ENCODE measurements at places on chromosomes 11 and 22. TPM values are rescaled to one million over a fixed set of nuclear protein-coding genes. Genes with fewer than 3 reads are reported as not detected.

Gene C11orf21
- 24.6 TPM for total RNA-seq

Gene CSNK2A3
- total RNA-seq: 1.7 TPM

Gene MUC5AC
- total RNA-seq: not detected

Gene TMEM151A
- not detected for total RNA-seq

Gene LIN7C
- total RNA-seq: 19.8 TPM

Gene ANO9
- 36.0 TPM for total RNA-seq

Gene SMPD1
- total RNA-seq: 12.9 TPM

DNA sequence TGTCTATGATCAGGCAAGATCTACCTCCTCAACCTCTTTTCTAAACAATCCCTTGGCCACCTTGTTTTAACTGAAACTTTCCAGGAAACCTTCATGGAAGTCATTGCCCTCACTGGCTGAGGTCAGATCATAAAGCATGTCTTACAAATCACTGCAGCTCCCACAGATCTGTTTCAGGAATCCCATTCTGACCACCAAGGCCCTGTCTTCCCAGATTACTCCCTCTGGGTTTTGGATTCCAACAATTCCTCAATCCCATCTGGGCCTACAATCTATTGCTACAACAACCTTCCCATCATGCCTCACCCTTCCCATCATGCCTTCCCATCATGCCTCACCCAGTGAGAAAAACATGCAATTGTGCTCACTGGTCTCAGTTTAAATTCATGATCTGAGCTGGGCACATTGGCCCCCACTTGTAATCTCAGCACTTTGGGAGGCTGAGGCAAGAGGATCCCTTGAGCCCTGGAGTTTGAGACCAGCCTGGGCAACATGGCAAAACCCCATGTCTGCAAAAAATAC, 15.9 kb downstream of the ADAMTS15 start:
- H3K4me3 ChIP-seq: no peak overlapping the region

DNA sequence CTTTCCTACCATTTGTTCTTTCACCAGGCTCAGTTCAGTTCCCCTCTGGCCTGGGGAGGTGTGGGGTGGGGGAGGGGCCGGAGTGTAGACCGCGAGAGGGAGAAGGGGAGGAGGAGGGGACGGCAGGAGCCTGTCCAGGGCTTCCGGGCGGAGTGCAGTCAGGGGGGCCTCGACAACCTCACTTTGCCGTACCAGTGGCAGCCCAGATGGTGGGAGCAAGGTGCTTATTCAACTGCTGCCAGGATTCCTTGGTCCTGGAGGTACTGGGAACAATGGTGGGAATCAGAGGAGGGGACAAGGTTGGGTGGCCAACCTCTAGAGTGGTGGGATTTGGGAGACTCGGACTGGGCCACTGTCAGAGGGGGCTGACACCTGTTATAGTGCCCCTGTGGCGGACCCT, 1.2 kb downstream of the BACE1 start:
- H3K27me3 ChIP-seq: peaks cover 6% of the 10 kb centered on the region
- H3K4me3 ChIP-seq: peak overlapping the region; percentile 64
- H3K27ac ChIP-seq: no peak overlapping the region
- H3K36me3 ChIP-seq: no peaks in the 10 kb centered on the region
- ATAC-seq: no peak

GRCh38 chr11:30876663-30877396, 290.7 kb upstream of the MPPED2 start:
- H3K27me3 ChIP-seq: no peaks in the 10 kb centered on the region
- H3K27ac ChIP-seq: no peak overlapping the region
- no peak for ATAC-seq

DNA sequence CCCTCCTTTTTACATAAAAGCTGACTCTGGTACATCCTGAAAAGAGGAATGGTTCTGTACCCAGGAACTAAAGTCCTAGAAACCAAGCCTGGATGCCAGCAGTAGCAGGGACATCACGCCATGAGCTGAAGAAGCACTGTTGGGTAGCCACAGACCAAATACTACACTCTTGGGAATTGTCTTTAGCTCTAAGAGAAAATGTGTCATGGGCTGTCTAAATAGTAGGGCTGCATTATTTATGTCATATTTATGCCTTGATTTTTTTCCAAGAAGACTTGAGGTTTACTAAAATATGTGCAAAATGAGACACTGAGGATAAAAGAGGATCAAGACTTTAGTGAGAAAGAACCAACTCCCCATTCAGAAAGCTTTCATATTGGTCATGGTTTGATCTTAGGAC, 213.6 kb downstream of the RAB38 start:
- no peak for ATAC-seq
- H3K4me3 ChIP-seq: no peak overlapping the region
- no peak overlapping the region for H3K27ac ChIP-seq
- H3K36me3 ChIP-seq: no peaks in the 10 kb centered on the region
- H3K27me3 ChIP-seq: peaks cover 5% of the 10 kb centered on the region

DNA sequence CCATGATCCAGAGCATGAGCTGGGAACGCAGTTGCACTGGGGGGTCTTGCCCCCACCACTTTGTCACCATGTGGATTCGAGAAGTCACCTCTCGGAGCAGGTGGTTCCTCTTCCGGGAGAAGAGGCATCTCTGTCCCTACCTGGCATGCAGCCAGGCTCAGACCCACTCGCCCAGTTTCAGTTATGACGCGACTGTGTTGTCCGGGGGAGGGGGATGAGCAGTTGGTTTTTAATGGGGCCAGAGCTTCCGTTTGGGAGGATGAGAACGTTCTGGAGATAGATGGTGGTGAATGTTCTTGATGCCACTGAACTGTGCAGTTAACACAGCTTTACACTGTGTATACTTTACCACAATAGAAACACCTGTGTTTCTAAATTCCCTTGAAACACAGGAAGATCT, 41.5 kb downstream of the DHCR7 start:
- no peak for ATAC-seq
- no peaks in the 10 kb centered on the region for H3K36me3 ChIP-seq
- peaks cover 9% of the 10 kb centered on the region for H3K27me3 ChIP-seq
- H3K27ac ChIP-seq: no peak overlapping the region
- no peaks in the 10 kb centered on the region for H3K4me1 ChIP-seq

- H3K4me1 ChIP-seq: peaks cover 33% of the 10 kb centered on the region
- H3K27ac ChIP-seq: peak overlapping the region; percentile 74
- peak overlapping the region; percentile 86 for H3K4me3 ChIP-seq
- H3K36me3 ChIP-seq: no peaks in the 10 kb centered on the region
- H3K27me3 ChIP-seq: no peaks in the 10 kb centered on the region
- peak; percentile 42 for ATAC-seq
Observed at GRCh38 chr11:104916442-104916841, 18.2 kb upstream of the CASP12 start.

GRCh38 chr11:111598559-111598958, 3.7 kb upstream of the SIK2 start:
- no peak for ATAC-seq
- H3K27ac ChIP-seq: no peak overlapping the region
- H3K36me3 ChIP-seq: no peaks in the 10 kb centered on the region
- peaks cover 3% of the 10 kb centered on the region for H3K27me3 ChIP-seq
- no peak overlapping the region for H3K4me3 ChIP-seq

- no peak for ATAC-seq
- H3K27ac ChIP-seq: no peak overlapping the region
- no peaks in the 10 kb centered on the region for H3K4me1 ChIP-seq
- H3K27me3 ChIP-seq: peaks cover 39% of the 10 kb centered on the region
- no peaks in the 10 kb centered on the region for H3K36me3 ChIP-seq
Observed at GRCh38 chr11:43955381-43956118, 13.1 kb downstream of the C11orf96 start.

- no peak for ATAC-seq
- H3K36me3 ChIP-seq: peaks cover 4% of the 10 kb centered on the region
- no peaks in the 10 kb centered on the region for H3K27me3 ChIP-seq
- H3K4me3 ChIP-seq: no peak overlapping the region
- no peak overlapping the region for H3K27ac ChIP-seq
Observed at GRCh38 chr11:73478737-73479347, 102.6 kb downstream of the RELT start.

GRCh38 chr11:4798427-4799183, 5.6 kb downstream of the OR52R1 start:
- ATAC-seq: no peak
- no peak overlapping the region for H3K27ac ChIP-seq
- no peaks in the 10 kb centered on the region for H3K4me1 ChIP-seq

DNA sequence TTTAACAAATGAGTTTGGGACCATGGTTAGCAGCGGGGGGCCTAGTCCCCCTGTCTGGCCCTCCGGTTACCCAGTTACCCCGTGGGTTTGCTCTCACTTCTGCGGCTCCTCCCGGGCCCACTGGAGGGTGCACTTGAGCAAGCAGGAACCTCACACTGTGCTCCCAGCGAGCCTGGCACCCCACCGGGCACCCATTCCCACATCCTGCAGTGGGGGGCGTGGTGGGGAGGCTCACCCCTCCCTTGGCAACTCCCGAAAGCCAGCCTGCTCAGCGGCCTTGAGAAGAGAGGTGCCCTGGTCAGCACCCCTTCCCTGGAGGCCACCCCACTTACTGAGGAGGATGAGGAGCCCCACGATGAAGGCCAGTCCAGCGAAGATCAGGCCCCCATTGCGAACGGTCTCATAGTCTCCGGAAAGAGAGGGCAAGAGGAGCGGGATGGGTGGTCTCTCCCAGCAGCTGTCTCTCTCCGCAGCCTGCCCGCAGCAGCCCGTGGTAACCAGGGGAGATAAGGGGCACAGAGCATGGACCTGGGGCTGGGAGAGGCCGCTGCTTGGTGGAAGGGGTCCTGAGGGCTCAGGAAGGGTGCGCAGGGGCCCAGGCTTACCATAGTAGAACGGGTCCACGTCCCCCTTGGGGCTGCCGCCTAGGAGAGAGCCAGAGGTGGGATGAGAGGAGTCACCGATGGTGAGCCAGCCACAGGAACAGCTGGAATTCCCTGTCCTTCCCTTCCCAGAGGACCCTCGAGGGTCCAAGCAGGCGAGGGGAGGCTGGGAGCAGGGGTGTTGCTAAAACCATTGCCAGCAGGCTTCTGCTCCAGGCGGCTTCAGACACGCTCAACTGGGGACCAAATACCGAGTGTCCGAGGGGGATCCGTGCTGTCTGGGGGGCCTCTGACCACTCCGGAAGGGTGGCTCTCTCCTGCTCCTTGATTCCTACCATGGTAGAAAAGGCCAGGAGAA, 2.2 kb downstream of the FXYD2 start:
- H3K27me3 ChIP-seq: no peaks in the 10 kb centered on the region
- H3K4me1 ChIP-seq: peaks cover 23% of the 10 kb centered on the region
- H3K4me3 ChIP-seq: no peak overlapping the region
- H3K27ac ChIP-seq: peak overlapping the region; percentile 42

DNA sequence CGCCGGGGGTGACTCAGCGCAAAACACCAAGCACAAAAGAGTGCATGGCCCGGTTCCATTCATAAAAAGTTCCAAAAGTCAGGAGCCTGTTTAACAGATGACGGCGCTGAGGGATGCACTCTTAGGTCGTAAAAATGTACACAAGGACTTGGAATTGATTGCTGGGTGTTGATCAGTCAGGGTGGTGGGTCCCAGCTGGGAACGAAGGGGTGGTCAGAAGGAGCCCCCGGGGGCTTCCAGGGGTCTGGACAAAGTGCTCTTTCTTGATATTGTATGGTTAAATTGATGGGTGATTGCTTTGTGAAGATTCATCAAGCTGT, 20.7 kb downstream of the IFITM10 start:
- no peak overlapping the region for H3K4me3 ChIP-seq
- H3K4me1 ChIP-seq: peaks cover 10% of the 10 kb centered on the region
- ATAC-seq: no peak

- H3K27me3 ChIP-seq: no peaks in the 10 kb centered on the region
- no peak overlapping the region for H3K4me3 ChIP-seq
- no peak overlapping the region for H3K27ac ChIP-seq
- peaks cover 5% of the 10 kb centered on the region for H3K4me1 ChIP-seq
Observed at GRCh38 chr22:44129619-44129976, 51.1 kb upstream of the PARVG start.

DNA sequence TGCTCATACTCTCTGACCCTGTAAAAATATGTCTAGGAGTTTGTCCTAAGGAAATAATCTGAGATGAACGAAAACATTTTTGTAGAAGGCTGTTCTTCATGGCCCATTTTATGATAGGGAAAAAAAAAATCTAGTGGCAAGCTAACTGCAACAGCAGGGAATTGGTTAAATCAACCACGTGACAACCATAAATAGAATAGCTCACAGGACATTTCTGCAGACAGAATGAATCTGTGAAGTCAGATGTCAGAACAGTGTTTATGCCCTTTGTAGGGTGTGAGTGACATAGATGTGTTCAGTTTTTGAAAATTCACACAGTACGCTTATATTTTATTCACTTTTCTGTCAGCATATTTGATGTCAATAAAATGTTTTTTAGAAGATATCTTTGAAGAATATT, 16.1 kb downstream of the ARHGAP1 start:
- ATAC-seq: no peak
- H3K27ac ChIP-seq: no peak overlapping the region
- no peaks in the 10 kb centered on the region for H3K27me3 ChIP-seq
- peaks cover 84% of the 10 kb centered on the region for H3K36me3 ChIP-seq
- no peak overlapping the region for H3K4me3 ChIP-seq
- no peaks in the 10 kb centered on the region for H3K4me1 ChIP-seq

DNA sequence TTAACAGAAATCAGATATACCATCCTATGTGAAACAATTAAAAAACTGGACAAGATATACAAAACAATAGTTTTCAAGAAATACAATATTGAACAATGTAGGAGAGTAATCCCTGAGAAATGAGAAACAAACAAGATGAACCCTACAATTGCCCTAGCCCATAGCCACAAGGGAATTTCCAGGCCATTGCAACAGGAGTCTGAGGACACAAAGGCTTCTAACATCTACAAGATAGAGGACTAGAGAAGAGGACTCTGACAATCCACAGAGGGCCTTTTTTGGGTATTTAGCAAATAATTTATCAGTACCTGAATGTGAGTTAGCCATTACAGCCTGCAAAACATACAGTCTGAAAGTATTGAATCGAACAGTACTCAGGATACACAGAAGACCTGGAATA, 251.7 kb downstream of the GRM5 start:
- no peak overlapping the region for H3K4me3 ChIP-seq
- H3K27me3 ChIP-seq: no peaks in the 10 kb centered on the region
- no peaks in the 10 kb centered on the region for H3K4me1 ChIP-seq
- H3K27ac ChIP-seq: no peak overlapping the region
- H3K36me3 ChIP-seq: no peaks in the 10 kb centered on the region

DNA sequence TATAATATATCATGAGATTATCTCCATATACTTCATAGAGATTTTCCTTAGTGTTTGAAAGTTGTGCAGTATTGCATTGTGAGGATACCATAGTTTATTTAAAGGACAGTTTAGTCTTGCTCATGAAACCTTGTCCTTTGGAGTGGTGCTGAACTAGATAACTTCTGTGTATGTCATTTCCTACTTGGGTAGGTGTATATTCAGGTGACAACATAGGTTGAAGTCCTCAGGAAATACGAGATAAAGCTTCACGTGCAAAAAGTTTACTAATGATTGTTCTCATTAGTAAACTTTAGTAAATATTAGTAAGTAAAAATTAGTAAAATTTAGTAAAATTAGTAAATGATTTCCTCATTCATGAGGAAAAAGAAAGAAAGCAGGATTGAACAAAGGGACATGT, 521.3 kb upstream of the LRRC4C start:
- H3K36me3 ChIP-seq: no peaks in the 10 kb centered on the region
- H3K4me3 ChIP-seq: no peak overlapping the region
- ATAC-seq: no peak

All from activated T-helper 17 cell treated with anti-CD3 and anti-CD28 coated beads, Interleukin-2, amount 50 U/mL, for 72 hours (primary cell).